ENCODE measurements at places on chromosomes 11 and 22. TPM values are rescaled to one million over a fixed set of nuclear protein-coding genes. Genes with fewer than 3 reads are reported as not detected.

IGHMBP2 gene
- 24.7 TPM for total RNA-seq

TSGA10IP gene
- total RNA-seq = not detected

SEPTIN3 gene
- not detected for total RNA-seq

GRCh38 chr11:113296447-113297205 lies 17.8 kb upstream of the TTC12 start:
- no peaks in the 10 kb centered on the region for H3K4me1 ChIP-seq
- DNase-seq = no peak
- H3K36me3 ChIP-seq = no peaks in the 10 kb centered on the region
- no peaks in the 10 kb centered on the region for H3K27me3 ChIP-seq
- H3K4me3 ChIP-seq = no peak overlapping the region

GRCh38 chr11:88335284-88335683 lies 2.3 kb downstream of the CTSC start:
- no peaks in the 10 kb centered on the region for H3K27me3 ChIP-seq
- peak overlapping the region; percentile 38 for H3K4me3 ChIP-seq
- H3K4me1 ChIP-seq = peaks cover 12% of the 10 kb centered on the region
- no peak for DNase-seq
- H3K36me3 ChIP-seq = no peaks in the 10 kb centered on the region
- H3K27ac ChIP-seq = no peak overlapping the region

DNA sequence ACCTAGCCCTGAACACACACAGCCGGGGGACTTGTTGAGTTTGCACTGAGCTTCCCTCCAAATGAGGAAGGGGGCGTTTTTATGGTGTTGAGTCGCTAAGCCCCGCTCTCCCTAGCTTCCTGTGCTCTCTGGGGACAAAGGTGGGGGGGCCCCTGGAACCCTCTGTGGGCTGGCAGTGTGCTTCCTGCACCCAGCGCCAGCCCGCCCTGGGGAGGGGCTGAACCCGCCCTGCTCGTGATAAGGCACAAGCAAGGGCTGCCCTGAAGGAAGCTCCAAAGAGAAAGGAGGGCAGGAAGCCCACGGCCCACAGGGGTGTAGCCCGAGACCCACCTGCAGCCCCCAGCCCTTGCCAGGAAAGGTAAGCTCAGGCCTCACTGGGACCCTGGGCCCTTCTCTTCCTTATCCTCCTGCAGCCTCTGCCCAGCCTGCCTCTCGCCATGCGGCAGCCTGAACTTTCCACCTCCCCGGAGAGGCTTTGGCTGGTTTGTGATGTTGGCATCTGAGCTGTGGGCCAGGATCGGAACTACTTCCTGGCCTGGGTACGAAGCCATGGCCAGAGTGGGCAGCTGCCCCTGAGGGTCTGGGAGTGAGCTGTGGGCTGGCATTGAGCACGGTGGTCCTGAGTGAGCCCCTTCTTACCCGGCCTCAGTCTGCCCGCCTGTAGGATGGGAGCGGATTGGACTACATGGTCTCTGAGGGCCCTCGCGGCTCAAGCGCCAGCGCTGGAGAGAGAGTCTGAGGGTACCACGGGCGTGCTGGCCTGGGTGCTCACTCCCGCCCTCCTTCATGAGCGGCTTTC lies at the start of gene FERMT3:
FERMT3 (plus strand) TSS at position 265 of the 799 bp plus-strand sequence. CDS start 644 bp downstream, outside the sequence.
- H3K27ac ChIP-seq = peak within 1 kb of the TSS; percentile 34
- peaks cover 20% of the 10 kb centered on the region for H3K36me3 ChIP-seq
- DNase-seq = no peak
- no peaks in the 10 kb centered on the region for H3K27me3 ChIP-seq

DNA sequence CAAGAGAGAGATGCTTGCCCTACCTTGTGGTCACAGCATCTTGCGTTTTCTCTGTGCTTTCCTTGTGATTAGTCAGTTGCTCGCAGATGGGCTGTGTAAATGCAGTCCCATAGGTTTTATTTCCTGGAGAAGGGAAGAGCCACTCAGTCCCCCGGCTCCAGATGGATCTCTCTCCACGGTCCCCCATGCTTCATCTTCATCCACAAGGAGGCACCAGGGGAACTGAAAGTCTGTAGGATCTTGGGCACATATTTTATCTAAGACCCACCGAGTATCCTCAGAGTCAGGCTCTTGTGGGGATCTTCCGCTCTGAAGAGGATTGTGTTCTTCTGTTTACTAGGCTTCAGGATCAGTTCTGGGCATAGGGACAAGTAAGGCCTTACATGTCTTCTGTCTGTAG lies 66.8 kb upstream of the E2F8 start:
- no peak overlapping the region for H3K4me3 ChIP-seq
- H3K27me3 ChIP-seq = no peaks in the 10 kb centered on the region
- no peak for DNase-seq
- no peak overlapping the region for H3K27ac ChIP-seq
- H3K4me1 ChIP-seq = no peaks in the 10 kb centered on the region
